NT2/D1 (cell line): ENCODE measurements at places on chromosomes 2 and 18.

- peak; percentile 81 for DNase-seq
Measured at GRCh38 chr2:240851078-240851991, 17.3 kb upstream of the AGXT start.

- DNase-seq = no peak
Measured at GRCh38 chr2:160478660-160479059, 14.9 kb downstream of the RBMS1 start.

- DNase-seq = no peak
Measured at GRCh38 chr2:232887171-232887850, 17.2 kb downstream of the SNORC start.

GRCh38 chr18:43054815-43055519, 60.5 kb downstream of the RIT2 start:
- DNase-seq = no peak

DNA sequence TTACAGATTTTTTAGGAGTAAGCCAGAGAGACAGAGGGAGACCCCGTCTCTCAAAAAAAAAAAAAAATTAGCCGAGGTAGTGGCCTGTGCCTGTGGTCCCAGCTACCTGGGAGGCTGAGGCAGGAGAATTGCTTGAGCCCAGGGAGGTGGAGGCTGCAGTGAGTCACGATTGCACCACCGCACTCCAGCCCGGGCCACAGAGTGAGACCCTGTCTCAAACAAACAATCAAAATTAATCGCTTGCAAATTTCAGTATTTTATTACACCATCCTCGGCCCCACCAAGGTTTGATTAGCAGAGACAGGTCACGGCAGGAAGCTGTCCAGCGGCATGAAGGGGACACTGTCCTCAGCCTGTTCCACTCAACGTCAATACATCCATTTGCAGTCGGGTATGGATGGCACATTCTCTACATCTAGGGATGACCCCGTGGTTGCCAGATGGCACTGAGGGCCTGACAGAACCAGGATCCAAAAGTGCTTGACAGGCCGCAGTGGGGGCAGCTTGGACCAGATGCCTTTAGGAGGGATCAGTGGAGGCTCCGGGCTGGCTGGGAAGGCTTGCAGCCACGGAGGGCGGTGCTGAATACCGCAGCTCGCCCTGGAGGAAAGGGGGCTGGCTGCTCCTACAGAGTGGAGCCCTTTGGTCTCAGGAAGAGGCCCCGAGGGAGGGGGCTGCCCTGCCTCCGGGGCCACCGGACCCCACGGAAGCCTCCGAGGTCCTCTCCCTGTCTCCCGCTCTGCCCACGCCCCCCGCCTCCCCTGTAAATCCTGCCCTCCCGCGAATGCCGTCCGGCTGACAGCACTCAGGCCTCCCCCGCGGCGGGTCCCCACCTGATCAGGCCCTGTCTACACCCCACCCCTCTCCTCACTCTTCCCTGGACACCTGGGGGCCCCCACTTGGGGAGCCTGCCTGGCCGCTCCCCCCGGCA, 13.1 kb downstream of the ASPRV1 start:
- DNase-seq = no peak

DNA sequence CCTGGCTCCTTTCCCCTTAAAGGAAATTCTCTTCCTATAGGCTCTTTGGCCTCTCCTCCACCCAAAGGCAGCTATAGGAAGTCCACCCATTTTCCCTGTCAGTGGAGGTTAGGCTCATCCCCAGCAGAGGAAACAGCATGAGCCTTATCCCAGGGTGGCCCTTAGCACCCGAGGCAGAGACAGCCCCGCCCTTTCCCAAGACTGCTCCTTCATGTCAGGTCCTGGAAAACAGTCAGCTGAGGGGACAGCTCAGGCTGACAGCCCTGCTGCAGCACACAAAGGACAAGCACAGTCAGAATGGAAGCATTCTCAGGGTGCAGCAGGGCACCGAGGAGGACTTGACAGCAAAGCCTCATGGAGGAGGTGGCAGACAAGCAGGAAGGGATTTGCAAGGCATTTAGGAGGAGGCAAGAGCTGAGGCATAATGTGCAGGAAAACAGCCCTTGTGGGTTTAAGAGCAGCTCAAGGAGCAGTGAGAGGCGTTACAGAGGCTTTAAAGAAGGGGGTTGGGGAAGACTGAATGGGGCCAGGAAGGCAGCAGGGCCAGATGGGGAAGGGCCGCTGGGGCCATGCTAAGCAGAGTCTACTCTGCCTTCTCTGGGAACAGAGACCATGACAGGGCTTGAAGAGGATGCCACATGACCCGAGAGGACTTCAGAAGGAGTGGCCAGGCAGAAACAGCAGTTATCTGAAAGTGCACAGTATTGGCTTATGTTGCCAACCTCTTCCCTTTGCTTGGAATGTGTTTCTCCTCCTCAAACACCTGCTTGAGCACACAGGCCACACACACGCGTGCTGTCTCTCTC, 216.6 kb downstream of the SH3BP4 start:
- DNase-seq = no peak

DNA sequence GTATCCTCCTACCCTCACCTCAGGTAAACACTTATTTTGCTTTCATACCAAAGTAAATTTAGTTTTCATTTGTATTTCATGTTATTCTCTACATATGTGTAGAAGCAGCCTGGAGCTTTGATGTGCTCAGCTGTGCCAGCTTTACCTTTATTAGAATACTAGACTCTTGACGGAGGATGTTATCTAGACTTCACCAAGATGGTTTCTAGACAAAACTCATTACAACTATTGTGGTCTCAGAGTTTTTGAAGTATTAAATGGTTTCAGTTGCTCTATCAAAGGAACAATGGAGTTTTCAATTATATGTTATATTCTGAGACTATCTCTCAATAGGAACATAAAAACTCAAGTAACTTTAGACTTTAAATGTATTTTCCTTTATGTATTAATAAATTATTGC, 5.0 kb upstream of the IL18RAP start:
- DNase-seq = no peak

- no peak for DNase-seq
Measured at GRCh38 chr2:38498045-38498481, 104.7 kb downstream of the HNRNPLL start.

GRCh38 chr2:222142027-222142426, 156.8 kb downstream of the PAX3 start:
- no peak for DNase-seq

- peak; percentile 18 for DNase-seq
Measured at GRCh38 chr2:71455011-71455740, 1.8 kb downstream of the DYSF start.

DNA sequence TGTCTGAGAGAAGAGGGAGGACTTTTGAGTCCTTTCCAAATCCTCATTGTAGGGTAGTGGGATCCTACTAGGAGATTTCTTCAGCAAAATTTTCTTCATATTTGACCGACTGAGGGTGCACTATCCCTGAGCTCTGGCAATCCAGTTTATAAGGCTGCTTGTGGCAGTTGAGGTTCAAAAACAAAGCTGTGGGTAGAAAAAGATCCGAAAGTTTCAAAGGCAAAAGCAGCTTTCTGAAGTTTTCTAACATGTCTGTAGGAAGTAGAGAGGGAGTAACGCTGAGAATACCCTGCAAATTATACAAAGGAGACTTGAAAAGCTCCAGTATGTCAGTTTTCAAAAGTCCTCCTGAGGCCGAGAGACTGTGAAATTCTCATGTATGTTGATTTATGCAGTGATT, 1039.3 kb upstream of the PIK3C3 start:
- no peak for DNase-seq

GRCh38 chr2:241935314-241935713, 65.8 kb downstream of the RTP5 start:
- DNase-seq = no peak

GRCh38 chr18:63757541-63757940, 17.7 kb upstream of the SERPINB7 start:
- DNase-seq = no peak

GRCh38 chr2:36355890-36356297, 316 bp downstream of the CRIM1 start:
- DNase-seq = no peak

- peak; percentile 69 for DNase-seq
Measured at GRCh38 chr2:219057709-219058540, 2.8 kb downstream of the IHH start.

DNA sequence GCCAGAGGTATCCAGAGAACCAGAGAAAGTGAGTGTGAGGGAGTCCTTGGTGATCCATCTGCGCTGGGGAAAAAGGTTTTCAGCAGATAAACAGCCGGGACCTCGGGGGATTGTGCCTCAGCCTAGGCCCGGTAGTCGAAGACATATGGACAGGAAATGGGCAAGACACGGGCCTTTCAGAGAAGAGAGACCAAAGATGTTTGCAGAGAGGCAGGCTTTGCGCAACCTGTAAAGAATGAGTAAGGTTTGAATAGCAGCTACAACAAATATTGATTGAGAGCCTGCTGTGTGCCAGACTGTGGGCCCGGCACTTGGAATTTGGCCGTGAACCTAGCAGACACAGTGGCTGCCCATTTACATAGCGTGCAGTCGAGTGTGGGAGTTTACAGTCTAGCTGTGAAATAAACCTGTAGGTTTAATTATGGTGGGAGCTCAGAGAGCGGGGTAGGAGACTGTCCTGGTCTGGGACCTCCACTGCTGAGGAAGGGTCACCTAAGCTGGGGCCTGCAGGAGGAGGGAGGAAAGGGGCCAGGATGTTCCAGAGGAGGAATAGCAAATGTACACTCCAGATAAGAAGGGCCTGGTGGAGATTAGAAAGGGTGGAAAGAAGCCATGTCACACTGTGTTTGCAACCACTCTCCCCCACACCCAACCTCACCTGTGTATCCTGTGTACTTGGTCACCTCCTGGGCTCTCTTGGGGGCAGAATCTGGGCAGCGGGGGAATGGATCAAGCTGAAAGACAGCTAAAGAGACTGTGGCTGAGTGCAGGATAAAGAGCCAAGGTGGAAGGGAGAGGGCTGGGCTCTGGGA, 3.0 kb downstream of the SH2D6 start:
- no peak for DNase-seq

GRCh38 chr2:240596080-240596460, 9.5 kb downstream of the CAPN10 start:
- no peak for DNase-seq

GRCh38 chr18:36349552-36349951, 52.0 kb downstream of the FHOD3 start:
- DNase-seq = no peak

- DNase-seq = no peak
Measured at GRCh38 chr2:197516393-197516761, 511 bp downstream of the MOB4 start.
